Right renal cortex interstitium (tissue), 3 donors: ENCODE measurements at places on chromosomes 5 and 9.

DNA sequence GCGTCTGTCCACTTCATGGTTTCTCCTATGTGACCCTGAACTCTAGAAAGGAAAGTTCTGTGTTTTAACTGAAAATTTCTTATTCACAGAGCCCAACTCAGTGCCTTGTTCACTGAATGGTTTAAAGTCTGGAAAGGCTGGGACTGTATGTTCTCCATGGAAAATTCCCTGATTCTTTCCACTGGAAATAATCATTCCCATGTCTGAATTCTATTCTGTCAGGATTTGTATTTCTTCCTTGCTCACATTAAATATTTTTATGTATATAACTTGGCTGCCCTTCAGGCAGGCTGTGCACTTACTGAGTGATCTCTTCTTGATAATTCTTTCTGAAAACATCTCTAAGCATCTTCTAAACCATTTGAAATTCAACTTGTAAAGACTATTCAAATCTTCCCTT, 1126.9 kb upstream of the DMAC1 start:
- DNase-seq: no peak

GRCh38 chr9:129988607-129989361, 54.2 kb downstream of the FNBP1 start:
- no peak for DNase-seq

GRCh38 chr5:61697809-61698558, 365.9 kb downstream of the ZSWIM6 start:
- DNase-seq: no peak

GRCh38 chr5:78604689-78605285, 43.8 kb downstream of the LHFPL2 start:
- no peak for DNase-seq

- no peak for DNase-seq
Observed at GRCh38 chr9:87605676-87606075, 108.0 kb downstream of the DAPK1 start.

GRCh38 chr5:149271195-149271715, 404 bp upstream of the AFAP1L1 start:
- DNase-seq: no peak

DNA sequence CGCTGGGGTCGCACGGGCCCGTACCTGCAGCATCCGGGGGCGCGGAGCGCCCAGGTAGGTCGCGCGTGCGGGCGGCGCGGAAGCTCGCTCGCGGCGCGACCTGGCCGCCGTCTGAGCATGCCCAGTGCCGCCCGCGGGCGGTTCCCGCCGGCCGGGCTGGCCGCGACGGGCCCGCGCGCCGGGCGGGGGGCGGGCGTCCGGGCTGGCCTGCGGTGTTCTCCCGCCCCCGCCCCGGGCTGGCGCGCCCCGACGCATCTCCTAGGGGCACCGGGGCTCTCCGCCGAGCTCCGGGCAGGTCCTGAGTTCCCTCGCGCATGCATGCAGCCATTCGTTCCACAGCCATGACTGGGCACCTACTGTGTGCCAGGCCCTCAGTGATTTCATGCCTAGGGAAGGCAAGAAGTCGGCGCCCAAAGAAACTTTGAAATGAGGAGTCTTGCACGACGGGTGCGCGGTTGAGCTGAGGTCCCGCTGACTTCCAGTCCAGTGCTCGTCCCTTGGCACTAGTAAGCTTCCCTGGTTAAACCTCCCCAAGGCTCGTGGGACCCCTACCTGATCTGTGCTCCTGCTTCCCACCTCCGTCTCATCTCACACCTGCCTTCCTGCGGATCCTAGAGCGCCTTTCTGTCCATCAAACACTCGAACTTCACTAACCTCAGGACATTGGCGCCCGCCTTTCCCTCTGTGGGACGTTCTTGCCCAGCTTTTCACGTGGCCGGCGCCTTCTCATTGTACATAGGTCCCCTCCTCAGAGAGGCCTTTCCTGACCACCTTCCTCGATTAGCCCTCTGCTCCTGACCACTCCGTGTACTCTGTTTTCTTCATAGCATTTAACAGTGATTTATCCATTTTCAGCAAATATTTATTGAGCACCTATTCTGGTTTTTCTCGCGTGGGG, at the start of gene PTPN3:
Gene PTPN3 (minus strand): TSS at position 113 of the 898 bp plus-strand sequence. CDS start 34,873 bp downstream, outside the sequence.
- DNase-seq: no peak

DNA sequence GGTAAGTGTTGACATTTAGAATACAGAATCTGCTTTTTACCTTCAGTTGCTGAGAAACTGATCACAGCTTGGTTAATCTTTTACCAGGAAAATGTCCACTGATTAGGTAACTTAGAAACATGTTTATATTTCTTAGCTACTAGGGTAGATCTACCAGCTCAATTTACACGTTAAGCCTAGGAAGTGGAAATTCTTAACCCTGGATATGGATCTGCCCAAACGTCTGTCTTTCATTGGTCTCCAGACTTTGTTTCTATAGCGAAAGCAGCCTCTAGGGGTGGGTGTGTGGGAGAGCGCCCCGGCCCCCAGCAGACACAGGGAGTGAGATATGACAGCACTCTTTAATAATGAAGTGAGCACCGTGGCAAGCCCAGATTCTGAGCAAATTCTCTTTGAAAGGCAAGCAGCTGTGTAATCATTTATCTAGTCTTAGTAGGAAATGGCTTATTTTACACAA, 141.6 kb upstream of the ZNF608 start:
- DNase-seq: no peak

DNA sequence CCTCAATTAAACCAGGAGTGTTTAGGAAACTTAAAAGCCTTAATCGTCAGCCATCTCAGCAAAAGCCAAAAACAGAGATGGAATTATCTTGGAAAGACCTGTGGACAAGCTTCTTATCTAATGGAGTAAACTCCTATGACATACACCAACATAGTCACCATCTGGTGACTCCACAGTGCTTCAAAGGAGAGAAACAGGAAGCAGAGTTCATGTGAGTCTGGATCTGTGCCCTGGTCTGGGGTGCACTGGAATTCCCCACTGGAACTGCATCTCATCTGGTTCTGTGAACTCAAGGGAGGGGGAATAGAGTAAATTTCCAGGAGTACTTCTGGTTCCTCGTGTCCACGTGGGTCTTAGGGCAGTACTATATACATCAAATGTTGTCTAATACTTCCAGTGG, 36.3 kb upstream of the KCNN2 start:
- no peak for DNase-seq

DNA sequence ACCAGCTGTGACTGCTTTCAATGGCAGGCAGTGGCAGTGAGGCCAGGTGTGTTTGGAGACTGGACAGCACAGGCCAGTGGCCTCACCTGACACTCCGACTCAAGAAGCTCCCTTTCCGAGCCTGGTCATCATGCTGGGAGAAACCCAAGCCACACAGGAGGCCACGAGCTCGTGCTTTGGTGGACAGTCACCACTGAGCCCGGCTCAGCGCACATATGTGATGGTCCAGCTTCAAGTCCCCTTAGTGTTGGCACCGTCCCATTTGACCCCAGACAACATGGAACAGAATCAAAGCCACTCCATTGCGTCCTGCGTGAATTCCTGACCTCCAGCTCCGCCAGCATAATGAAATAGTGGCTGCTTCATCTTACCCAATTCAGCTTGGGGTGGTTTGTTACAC, 64.0 kb upstream of the PPP1R26 start:
- DNase-seq: no peak

DNA sequence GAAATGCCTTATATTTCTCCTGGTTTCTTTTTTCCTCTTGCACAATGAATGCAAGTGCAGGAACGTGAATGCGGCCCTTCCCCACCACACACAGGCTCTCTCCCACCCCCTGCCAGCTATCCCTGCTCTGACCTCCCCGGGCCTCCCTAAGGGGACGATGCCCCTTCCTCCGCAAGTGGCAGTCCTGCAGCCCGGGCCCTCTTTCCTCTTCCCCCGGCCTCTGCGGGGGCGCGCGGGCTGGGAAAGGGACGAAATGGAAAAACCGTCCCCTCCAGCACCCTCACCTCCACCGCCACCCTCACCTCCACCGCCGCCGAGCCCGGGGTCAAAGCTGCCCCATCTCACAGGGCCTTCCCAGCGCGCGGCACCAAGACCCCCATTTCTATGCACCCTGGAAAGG, 44.7 kb downstream of the GAS1 start:
- DNase-seq: no peak

GRCh38 chr5:178366998-178367735, 134.6 kb upstream of the PHYKPL start:
- DNase-seq: no peak

DNA sequence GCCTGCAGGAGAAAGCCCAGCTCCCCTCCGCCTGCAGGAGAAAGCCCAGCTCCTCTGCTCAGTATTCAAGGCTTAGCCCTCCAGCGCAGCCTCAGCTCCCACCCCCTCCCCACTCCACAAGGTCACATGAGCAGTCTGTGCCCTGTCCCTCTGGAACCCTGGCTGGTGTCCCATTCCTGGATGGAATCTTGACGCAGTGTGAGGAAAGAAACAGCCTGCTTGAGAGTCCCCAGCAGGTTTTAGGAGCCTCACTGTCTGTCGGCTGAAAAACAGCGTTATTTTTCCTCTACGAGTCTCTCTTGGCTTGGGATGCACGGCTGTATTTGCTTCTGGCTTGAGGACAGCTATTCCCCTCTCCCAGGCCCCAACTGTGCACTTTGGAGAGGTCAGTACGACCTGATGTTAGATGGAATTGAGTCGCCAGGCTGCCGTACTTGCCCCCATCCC, 210.1 kb upstream of the TRIM32 start:
- no peak for DNase-seq

- no peak for DNase-seq
Observed at GRCh38 chr9:133161547-133161950, 2.2 kb downstream of the GBGT1 start.

- no peak for DNase-seq
Observed at GRCh38 chr5:67205981-67206380, 9.4 kb upstream of the CD180 start.

DNA sequence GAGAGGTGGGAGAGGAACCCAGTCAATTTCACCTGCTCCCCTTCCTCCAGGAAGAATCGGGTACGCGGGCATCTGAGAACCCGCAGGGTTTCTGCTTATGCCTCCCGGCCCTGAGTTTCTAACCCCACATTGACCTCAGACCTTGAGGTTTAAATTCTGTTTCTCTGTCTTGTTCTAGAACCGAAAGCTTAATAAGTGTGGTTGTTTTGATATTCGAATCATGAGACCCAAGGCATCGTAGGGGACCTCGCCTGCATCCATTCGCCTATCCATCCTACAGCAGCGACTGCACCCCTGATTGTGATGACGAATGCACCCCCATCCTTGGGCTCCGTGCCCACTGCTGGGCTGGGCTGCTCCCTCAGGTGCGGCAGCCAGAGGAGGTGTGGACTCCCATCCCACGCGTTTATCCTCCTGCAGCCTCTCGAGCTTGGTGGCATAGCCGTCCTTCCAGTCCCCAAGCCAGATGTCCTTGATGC, 80.8 kb upstream of the IER5L start:
- DNase-seq: no peak

DNA sequence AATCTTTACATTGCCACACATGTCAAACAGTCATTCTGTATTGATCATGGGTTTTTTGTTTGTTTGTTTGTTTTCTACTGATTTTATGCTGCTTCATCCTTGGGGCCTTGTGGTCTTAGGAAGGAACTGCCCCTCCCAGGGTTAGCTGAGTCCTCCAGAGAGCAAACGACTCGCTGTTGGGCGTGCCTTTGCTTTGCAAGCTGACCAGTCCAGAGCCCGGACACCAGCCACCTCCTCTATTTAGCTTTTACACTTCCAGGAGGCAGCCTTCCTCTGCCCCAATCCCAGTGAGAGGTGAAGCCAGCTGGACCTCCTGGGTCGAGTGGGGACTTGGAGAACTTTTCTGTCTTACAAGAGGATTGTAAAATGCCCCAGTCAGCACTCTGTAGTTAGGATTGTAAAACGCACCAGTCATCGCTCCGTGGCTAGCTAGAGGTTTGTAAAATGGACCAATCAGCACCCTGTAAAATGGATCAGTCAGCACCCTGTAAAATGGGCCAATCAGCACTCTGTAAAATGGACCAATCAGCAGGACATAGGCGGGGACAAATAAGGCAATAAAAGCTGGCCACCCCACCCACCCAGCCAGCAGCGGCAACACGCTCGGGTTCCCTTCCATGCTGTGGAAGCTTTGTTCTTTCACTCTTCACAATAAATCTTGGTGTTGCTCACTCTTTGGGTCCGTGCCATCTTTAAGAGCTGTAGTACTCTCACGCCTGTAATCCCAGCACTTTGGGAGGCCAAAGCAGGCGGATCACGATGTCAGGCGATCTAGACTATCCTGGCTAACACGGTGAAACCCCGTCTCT, 154.4 kb downstream of the ERCC6L2 start:
- no peak for DNase-seq

DNA sequence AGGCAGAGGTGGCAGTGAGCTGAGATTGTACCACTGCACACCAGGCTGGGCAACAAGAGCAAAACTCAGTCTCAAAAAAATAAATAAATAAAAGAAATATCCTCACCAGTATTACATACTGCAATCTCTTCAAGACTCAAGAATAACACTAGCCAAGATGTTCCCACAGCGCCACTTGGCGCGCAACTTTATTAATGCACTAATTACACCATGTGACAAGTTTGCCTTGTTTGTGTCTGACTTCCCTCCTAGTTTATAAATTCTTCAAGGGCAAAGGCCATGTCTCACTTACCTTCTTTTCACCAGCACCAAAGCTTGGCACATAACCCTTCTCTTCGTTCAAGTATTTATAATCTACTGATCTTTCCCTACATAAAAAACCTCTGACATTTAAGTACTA, 4.8 kb downstream of the SKP1 start:
- DNase-seq: no peak

DNA sequence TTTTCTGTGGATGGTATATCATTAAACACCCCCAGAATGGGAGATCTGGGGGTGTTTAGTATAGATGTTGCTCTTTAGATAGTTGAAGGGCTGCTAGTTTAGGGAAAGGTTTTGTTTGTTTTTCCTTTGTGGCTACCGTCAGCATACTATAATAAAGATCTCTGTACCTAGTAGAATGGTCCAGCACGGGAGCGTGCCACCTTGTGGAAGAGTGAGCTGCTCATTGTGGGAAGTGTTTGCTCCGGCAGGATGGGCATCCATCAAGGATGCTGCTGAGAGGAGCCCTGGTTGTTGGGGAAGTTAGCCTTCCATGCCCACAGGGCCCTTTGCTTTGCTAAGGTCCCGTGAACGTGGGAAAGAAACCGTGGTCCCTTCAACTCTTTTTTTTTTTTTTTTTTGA, 113.1 kb downstream of the LIFR start:
- no peak for DNase-seq

- DNase-seq: no peak
Observed at GRCh38 chr5:144162686-144163085, 7.8 kb downstream of the YIPF5 start.

DNA sequence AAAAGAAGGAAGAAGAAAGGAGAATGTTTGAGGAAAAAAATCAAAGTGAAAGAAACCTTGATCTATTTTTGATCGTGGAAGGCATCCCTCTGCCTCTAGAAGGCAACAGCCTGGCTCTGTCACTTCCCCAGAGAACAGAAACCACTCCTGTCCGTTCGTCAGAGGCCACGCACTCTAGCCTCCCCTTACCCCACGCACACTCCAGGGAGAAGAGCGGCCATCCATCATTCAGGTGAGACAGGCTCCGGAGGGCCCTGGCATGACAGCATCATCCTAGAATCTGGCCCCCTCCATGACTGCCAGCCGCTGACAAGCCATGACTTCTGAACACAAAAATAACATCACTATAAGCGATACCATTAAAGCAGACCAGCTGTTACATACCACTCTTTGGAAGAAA, 135.8 kb downstream of the ROR2 start:
- no peak for DNase-seq
